ENCODE measurements at places on chromosomes 5 and 9.
A peak's percentile ranks its signal among the peaks of the same experiment; 100 is the strongest.

GRCh38 chr5:177385720-177386119 lies 1.5 kb downstream of the SLC34A1 start:
- DNase-seq, result no peak

GRCh38 chr5:123036391-123037103 lies at the start of gene PPIC:
Gene PPIC, minus strand, starts transcription at chr5:123036725. Its CDS starts 100 bp downstream, at chr5:123036625.
- DNase-seq, result peak; percentile 39

DNA sequence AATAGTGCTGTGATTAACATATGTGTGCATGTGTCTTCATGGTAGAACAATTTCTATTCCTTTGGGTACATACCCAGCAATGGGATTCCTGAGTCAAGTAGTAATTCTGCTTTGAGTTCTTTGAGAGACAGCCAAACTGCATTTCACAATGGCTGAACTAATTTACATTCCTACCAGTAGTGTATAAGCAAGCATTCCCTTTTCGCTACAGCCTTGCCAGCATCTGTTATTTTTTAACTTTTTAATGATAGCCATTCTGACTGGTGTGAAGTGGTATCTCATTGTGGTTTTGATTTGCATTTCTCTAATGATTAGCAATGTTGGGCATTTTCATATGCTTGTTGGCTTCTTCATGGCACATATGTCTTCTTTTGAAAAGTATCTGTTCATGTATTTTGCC lies 308.5 kb downstream of the ARRDC3 start:
- peak; percentile 94 for DNase-seq

DNA sequence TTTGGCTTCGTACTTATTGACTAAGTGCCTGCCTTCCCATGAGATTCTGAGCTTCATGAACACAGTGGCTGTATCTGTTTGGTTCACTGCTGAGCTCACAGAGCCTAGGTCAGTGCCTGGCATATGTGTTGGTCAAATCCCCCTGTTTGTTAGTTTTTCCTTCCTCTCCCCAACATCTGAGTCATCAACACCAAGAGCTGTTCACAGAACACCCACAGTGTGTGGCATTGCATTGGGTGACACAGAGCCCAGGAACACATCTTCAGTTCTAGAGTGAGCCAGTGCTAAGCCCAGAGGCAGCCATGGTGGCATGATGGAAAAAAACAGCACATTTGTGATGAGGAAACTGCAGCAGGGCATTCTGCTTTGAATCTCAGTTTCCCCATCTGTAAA lies 294.6 kb downstream of the SEC61B start:
- DNase-seq, result no peak

- DNase-seq, result no peak
These were observed 107.9 kb upstream of the LARP1 start for GRCh38 chr5:154647114-154647760.

- DNase-seq, result no peak
These were observed 82.1 kb upstream of the IRX2 start for GRCh38 chr5:2833556-2833955.

GRCh38 chr5:87752362-87752761 lies 339.6 kb upstream of the CCNH start:
- DNase-seq, result peak; percentile 1

DNA sequence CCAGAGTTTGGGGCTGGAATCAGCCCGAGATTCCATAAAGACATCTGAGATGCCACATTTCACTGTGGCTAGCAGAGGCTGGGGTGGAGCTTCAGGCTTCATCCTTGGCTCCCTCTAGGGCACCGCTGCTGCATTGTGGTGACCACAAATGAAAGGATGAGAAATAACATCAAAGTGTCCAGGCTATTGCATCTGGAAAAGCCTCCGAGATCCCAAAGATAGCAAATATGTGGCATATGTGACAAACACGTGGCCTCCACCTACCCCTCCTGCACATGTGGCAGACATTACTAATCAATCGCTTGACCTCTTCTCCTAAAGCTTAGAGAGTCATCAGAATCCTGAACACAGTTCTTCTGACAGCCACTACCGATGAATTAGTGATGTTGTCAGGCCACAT lies 4.5 kb downstream of the SPARC start:
- DNase-seq, result no peak

- no peak for DNase-seq
These were observed 413.3 kb downstream of the MLLT3 start for GRCh38 chr9:20208961-20209371.

- no peak for DNase-seq
These were observed 108.3 kb upstream of the KIF2A start for GRCh38 chr5:62197697-62198096.

DNA sequence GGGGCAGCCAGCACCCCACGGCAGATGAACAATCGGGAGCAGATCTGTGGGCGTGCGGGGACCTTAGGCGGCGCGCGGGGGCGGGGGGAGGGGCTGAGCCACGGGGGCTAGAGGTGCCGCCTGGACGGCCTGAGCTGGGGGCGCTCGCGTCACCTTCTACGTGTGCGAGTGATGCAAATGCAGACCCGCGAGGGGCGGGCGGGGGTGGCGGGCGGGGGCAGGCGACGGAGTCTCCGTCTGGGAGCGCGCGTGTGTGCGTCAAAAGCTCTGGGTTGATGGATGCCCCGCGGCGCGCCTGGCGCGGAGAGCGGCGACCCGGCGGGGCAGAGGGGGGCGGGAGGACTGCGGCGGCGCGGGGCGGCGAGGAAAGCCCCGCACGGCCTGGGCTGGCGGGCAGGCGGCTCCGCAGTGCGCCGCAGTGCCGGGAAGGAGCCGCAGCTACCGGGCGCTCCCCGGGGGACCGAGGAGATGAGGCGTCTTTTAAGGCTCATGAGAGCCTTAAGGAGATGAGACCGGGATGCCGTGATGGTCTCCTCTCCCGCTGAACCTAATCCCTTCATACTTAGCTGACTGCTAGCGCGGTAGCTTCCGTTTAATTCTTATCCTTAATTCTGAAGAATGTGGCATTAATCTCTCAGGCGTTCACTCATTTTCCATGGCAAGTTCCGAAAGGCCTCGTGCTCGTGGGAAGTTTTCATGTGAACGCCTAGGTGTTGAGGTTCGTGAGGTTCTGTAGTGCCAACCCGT lies 1.5 kb downstream of the SV2C start:
- no peak for DNase-seq

- DNase-seq, result no peak
These were observed 135.8 kb downstream of the PLCXD3 start for GRCh38 chr5:41374631-41375030.

- peak; percentile 30 for DNase-seq
These were observed 44.3 kb upstream of the BICD2 start for GRCh38 chr9:92808726-92809451.

DNA sequence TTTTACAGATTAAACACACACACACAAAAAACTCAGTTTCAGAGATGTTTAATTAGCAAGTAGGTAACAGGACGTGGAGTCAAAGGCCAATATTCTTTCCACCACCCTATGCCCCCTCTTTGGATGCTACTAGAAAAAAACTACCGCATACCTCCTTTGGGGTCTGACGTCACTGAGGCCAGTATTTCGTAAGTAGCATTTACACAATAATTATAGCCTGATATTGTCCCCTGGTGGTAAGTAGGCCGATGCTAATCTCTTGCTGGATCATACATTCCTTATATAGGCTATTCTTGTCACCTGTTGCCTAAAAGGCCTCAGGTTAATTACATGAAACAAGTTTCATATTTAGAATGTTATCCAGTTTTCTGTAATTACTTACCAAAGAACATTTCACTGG lies 21.0 kb upstream of the SMARCA2 start:
- no peak for DNase-seq

DNA sequence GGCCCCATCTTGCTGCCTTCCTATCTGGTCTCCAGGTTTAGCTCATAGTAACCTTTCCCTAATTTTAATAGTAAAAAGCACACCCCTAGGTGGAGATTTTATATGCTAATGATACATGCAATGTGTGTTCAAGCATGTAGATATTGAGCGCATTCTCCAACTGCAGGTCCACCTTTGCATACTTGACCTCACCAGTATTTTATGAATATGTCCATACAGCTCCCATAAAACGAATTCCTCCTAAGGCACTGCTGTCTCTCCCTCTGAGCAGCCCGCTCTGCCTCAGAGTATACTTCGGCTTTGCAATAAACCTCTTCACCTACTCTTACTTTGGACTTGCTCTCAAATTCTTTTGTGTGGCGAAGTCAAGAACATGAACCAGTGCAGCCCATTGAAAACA lies 153.3 kb downstream of the RAB3C start:
- no peak for DNase-seq

GRCh38 chr5:72293495-72294055 lies 26.5 kb downstream of the MRPS27 start:
- no peak for DNase-seq

DNA sequence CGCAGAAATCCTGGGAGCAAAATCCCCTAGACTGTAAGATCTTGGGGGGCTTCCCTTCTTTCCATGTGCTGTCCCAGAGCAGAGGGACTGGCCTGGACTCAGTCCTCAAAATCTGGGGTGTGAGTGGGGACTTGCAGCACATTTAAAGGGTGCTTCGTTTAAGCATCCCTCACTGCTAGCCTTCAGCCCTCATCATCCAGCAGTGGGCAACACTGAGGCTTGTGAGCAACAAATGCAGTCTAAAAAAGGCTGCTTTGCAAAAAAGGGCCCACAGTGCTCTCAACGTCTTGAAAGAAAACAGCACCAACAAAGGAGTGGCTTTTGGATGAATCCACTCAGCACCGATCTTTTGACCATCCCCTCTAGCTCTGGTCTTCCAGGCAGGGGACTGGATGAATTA lies 128.3 kb upstream of the TBC1D2 start:
- no peak for DNase-seq

GRCh38 chr5:34755926-34756325 lies 83.0 kb upstream of the TTC23L start:
- no peak for DNase-seq

- no peak for DNase-seq
These were observed 42.3 kb downstream of the ZNF883 start for GRCh38 chr9:112969730-112970129.

DNA sequence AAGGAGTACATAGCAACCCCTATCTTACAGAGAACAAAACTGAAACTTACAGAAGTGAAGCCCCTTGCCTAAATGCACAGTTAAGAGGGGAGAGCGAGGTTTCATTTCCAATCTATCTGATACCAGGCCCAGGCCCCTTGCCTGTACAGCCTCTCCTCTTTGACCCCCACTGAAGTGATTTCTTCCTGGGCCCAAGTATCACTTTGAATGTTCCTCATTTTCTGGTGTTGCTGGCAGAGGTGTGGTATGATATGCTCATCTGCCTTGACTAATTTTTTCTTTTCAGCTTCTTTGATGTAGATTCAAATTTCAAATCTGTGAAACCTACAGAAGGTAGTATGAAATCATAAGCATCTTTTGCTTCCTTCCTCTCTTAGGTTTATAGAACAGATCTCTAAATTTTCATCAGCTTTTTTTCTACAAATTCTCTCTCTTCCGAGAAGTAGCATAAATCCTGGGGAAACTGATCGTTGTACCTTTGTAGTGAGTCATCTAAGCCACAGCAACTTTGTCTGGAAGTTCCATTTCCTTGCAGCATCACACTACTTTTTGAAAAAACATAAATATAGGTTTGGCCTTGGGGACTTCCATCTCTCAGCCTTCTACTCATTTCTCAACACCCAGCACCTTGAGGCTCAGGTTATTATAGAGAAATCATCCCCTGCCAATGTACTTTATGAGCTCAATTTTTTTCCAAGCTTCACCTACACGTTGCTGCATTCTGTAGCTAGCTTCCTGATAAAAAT lies 402.4 kb upstream of the PTGER4 start:
- no peak for DNase-seq

- DNase-seq, result peak; percentile 15
These were observed 317.2 kb downstream of the DEPDC1B start for GRCh38 chr5:60382716-60383115.

GRCh38 chr5:58259685-58260152 lies 200.2 kb downstream of the PLK2 start:
- peak; percentile 74 for DNase-seq

GRCh38 chr9:106753155-106753671 lies 109.8 kb upstream of the ZNF462 start:
- DNase-seq, result no peak

DNA sequence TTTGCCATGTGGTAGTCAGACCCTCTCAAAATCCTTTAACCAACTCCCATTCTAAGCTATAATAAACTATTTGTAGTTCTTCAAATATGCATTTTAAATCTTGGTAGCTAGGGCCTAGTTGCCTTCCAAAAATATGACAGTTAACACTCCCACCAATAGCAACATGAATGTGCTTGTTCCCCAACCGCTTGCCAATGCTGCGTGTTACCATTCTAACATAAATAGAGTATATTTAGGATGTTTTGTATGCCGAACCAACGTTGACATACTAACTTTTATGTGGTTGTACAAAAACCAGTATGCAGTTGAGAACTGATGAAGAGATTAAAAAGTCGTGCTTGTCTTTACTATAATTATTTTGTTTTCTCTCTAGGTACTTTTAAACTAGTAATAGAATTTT lies 9.0 kb downstream of the UBE2B start:
- DNase-seq, result no peak

GRCh38 chr5:120512068-120512467 lies 48.0 kb downstream of the PRR16 start:
- no peak for DNase-seq

DNA sequence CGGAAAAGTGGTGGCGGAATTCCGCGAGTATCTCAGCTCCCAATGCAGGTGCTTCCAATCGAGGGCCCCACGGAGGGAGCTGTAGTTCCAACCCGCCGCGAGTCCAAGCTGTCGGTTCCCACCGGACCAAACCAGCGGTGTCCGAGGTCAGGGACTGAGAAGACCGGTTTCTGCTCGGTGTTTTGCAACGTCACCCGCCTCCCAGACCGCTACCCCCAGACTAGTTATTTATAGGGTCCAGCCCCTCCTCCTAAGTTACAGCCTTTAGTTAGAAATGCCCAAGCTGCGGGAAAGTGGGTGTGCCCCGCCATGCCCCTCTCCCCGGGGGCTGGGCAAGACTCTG lies 677 bp upstream of the MYORG start:
- no peak for DNase-seq

DNA sequence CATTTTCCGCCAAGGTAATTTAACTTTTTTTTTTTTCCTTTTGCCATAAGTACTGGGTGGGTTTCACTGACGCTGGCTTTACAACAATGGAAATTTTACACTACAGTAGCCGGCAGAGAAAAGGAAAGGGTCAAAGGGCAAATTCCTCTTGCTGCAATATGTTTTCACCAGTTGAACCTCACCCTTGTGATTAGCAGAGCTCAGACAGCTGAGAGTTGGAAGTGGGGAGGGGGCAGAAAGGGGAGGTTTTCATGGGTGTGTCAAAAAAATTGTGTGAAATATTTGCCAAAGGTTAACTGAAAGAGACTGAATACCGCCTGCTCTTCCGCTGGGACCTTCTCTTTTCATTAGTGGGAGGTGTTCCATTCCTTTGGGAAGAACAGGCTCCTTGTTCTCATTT lies 296.9 kb downstream of the ADAMTS6 start:
- DNase-seq, result no peak

GRCh38 chr5:27217155-27217956 lies 179.0 kb upstream of the CDH9 start:
- DNase-seq, result no peak
